ENCODE measurements at places on chromosomes 16 and 17.

DNA sequence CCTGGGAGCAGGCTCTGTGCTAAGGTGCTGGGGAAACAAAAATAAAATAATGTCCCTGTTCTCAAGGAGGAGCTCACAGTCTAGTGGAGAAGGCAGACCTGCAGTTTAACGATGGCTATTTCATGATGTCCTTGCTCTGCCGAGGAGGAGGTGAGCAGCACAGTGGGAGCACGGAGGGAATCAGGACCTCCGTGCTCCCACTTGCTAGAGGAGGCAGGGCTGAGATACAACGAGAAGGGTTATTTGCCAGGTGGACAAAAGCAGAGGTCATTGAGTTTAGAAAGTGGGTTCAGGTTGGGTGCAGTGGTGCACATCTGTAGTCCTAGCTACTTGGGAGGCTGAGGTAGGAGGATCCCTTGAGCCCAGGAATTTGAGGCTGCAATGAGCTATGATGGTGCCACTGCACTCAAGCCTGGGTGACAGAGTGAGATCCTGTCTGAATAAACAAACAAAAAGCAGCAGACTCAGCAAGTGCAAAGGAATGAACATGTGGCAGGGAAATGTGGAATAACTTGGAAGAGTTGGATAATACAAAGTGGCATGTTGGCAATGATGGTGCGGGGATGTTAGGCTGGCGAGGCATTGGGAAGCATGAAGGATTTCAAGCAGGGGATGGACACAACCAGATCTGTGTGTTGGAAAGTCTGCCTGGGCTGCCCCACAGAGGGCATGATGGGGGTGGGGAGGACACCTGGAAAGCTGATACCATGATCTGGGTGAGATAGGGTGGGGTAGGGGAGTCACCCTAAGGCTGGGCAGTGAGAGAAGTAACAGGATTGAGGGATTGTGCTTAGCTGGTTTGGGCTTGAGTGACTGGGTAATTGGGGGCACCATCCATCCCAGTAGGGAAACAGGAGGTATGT is 12.8 kb upstream of the TNS4 start:
- DNase-seq = no peak

DNA sequence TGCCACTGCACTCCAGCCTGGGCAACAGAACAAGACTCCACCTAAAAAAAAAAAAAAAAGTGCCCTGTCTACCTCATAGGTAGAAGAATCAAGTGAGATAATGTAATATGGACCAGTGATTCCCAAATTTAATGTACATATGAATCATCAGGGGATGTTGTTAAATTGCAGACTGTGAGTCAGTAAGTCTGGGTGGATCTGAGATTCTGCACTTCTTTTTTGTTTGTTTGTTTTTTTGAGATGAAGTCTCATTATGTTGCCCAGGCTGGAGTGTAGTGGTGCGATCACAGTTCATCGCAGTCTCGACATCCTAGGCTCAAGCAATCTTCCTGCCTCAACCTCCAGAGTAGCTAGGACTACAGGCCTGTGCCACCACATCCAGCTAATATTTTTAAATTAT is 31.6 kb downstream of the HOXB1 start:
- DNase-seq = no peak

DNA sequence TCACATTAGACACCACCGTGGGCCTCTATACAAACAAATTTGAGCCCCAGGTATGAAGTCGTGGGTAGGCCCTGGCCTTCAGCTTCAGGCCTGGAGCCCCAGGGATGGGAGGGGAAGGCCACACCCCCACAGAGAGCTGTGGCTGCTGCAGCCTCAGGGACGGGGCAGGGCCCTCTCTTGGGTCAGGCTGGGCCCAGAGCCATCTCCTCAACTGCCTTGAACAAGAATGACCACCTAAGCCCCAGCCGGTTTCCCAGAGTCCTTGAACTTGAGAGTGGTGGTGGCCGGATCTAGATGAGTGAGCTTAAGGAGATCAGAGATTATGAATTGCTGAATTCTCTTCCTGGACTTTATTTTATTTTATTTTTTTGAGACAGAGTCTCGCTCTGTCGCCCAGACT is 18.6 kb downstream of the SCNN1B start:
- DNase-seq = no peak

DNA sequence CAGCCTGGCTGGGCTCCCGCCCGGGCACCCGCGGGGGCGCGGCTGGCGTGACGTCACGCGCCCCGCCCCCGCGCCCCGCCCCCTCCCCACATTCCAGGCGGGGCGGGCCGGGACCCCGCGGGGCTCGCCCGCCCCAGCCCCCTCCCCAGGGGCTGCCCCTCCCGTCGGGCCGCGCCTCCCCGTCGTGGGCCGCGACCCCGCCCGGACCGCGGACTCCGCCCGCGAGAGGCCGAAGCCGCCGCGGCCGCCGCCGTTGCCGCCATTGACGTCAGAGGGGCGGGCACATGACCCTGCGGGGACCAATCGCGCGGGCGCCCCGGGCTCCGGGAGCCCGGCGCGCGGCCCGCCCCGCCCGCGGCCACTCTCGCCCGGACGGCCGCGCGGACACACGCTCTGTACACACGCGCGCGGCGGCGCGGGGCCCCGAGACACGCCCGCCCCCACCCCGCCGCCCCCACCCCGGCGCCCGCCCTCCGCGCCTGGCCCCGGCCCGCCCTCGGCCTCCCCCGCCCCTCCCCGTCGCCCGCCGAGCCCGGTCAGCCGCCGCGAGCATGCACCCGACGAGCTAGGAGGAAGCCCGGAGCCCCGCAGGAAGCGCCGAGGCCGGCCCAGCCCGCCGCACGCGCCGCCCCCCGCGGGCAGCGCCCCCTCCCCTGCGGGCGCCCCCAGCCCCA is at the start of gene CMIP:
CMIP (plus strand) TSS at position 361 of the 674 bp plus-strand sequence.
- DNase-seq = peak; percentile 35

DNA sequence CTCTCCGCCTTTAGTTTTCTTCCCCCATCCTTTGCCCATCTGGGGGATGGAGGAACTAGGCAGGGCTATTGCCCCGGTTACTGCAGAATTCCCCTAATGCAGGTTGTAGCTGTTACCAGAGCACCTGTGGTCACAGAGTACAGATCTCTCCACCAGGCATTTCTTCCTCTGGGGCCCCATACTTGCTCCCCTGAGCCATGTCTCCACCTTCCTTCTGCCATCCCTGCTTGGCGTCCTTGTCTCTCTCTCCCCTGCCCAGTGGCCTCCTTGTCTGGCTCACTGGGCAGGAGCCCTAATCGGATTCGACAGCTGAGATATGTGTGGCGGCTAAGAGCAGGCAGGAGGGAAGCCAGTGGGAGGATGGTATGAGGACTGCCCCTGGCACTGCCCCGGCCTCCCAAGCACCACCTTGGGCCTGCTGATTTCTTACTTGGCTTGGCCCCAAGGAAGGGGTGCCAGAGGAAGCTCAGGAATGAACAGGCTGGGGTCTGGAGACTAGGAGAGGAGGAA is 2.0 kb downstream of the RARA start:
- DNase-seq = no peak

GRCh38 chr16:10541366-10541765 is 39.0 kb downstream of the EMP2 start:
- no peak for DNase-seq

DNA sequence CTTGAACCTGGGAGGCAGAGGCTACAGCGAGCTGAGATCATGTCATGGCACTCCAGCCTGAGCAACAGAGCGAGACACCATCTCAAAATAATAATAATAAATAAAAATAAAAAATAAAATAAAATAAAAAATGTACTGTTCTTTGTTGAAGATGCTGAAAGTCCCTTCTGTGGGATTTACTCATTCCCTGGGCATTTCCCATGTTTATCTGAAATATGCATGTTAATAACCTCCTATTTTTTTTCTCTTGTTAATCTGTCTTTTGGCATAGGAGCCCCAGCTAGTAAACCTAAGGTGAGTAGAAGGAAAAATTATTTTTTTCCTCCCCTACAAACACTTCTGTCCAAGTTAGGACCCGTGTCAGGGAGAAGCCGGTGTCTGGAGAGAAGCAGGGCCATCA is 34.4 kb downstream of the TMEM92 start:
- no peak for DNase-seq

- DNase-seq = no peak
Observed at GRCh38 chr16:3401719-3402397, 843 bp downstream of the ZNF174 start.

DNA sequence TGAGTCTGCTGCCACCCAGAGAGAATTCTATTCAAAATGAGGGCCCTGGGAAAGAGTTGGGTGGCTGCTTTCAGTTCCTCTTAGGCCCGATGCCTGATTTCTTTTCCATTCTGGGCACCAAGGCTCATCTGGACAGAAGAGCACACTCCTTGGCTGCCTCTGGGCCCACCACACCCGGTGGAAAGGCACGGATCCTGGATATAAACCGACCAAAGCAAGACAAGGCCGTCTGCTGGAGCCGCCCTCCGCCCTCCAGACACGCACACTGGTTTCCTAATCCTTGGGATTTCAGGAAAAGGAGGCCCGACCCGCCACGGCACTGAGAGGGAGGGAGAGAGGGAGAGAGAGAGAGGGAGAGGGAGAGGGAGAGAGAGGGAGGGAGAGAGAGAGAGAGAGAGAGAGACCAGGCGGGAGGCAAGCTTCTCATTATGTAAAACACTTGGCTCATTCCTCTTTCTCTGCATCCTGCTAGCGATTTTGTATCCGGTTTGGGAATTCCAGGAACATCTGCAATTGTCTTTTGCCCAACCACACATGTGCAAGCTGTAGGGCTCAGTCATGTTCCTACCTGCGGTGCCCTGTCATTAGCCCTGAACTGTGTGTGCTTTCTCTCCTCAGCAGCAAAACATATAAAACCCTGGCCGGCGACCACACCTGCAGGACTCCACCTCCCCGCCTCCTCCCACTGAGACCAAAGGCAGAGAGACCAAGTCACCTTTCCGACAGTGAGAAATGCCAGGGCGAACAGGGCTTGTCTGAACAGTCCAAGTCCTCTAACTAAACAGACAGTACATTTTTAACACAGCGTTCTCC is 347.2 kb downstream of the SOX9 start:
- peak; percentile 79 for DNase-seq

- peak; percentile 52 for DNase-seq
Observed at GRCh38 chr17:51000835-51001638, 119.6 kb downstream of the SPAG9 start.

GRCh38 chr16:20881503-20881878 is 18.7 kb downstream of the DCUN1D3 start:
- DNase-seq = no peak

DNA sequence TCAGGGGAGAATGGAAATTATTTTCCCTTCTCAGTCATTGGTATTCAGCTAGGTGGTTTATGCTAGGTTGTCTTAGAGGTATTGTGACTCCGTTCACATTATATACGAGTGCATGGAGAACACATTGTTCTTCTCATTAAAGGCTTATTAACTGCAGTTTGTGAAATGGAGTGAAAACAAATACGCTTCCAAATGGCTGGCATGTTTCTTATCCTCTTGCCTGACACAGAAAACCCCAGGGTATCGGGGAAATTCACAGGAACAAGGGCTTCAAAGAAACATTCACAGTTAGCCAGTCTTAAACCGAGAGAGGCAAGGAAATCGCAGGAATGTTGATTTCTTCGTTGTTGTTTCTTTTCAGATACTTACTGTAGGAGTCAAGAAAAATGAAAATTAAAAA is 1047.9 kb upstream of the RBFOX1 start:
- no peak for DNase-seq

DNA sequence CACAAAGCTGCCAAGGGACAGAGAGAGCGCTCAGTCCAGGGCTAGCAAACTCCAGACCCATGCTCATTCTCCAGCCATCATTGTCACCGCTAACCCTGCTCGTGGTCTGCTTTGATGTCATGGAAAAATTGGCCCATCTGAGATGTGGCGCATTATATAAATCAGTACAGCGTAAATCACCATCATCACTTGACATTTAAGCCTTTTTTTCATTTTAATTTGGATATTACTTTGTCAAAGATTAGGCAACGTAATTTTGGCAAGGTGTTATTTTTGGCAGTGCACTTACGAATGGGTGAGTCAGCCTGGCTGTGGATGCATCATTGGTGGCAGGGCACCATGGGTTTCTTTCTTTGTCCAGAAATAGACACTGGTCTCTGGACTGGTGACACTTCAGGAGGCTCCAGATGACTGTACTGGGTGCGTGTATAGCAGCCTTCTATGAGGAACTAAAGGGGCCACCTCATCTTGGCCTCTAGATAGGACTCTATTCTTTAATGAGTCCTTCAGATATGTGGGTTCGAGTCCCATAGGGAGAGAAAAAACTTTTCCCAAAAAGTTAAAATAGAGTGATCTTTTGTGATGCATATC is 166.3 kb downstream of the MSI2 start:
- DNase-seq = no peak

- DNase-seq = no peak
Observed at GRCh38 chr16:58105631-58106030, 23.6 kb downstream of the CFAP20 start.

DNA sequence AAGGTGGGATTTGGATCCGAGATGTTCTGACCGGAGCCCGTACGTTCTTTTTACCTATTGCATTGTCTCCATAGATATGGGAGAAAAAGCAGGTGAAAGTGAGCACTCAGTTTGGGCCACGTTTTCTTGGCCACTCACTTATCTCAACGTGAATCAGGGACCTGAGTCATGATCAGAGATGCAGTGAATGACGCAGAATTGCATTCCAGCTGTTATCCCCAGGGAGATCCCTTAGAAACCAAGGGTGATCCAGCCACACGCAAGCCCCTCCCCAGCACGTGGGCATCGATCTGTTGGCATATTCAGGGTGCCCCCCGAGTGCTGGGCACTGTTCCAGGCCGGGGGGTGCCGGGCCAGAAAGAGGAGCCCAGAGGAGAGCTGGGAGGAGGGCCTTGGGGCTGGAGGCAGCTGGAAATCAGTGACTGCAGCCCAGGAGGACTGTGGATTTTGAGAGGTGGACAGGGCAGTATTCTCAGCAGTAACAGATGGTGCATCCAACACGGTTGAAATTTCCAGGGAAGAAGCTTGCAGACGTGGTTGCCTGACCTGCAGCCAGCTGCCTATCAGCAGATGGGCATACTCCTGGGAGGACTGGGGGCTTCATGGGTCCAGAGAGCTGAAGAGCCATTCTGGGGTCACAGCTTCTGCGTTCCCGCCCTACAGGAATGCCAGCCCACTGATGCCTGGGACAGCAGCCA is 87.2 kb upstream of the CACNG5 start:
- no peak for DNase-seq

- DNase-seq = peak; percentile 79
Observed at GRCh38 chr17:69501591-69502468, 87.3 kb downstream of the MAP2K6 start.

DNA sequence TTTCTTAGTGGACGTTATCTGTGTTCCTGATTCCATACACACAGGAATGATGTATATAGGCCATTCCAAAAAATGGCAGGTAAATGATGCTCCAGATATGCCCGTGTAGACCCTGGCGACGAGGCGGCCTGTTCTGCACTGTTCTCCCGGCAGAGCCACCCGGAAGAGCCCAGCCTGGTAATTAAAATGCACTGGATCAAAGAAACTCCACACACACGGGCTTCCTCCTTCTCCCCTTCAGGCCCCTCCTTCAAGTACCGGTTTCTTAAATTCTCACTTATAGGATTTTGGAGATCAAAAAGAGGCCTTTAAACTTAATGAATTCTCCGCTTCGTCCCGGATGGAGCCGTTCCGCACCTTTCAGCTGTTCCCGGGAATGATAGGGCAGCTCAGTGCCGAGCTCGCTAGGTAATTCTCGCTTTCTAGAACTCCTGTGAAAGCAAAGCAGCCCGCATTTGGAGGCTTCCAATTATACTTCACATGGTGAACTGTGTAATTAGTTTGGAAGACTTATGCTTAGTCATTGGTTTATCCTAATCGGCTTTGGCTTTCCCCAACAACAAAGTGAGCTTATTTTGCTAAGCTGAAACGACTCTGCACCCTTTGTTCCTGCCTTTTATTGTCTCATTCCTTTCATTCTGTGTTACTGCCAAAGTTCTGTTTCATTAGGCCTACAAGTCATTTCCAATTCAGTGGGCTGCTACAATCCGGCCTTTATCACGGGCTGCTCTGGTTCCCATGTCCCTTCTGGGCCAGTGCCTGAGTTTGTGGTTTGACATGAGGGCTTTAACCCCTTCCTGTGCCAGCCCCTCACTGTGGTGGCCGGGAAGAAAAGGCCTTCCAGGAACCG is 150.0 kb downstream of the MSI2 start:
- no peak for DNase-seq

Measured in AG09319 (cell line).